ENCODE measurements at places on chromosomes 11 and 22. TPM values are rescaled to one million over a fixed set of nuclear protein-coding genes. Genes with fewer than 3 reads are reported as not detected.

DNA sequence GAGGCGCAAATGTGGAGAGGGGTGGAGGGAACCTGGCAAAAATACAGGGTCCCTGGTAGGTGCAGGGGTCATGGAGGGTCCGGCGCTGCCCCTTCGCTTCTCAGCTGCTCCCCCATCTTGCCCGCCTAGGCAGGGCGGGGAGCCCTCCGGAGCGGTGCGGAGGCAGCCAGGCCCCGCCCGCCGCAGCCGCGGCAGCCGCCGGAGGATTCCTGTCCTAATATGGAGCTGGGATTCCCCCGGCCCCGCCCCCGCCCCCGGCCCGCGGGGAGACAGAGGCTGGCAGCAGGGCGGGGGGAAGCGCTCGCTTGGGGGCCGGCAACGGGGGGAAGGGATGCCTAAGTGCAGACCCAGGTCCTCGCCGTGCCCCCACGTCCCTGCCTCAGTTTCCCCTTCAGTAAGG lies 1.0 kb upstream of the NPAS4 start:
- no peaks in the 10 kb centered on the region for H3K36me3 ChIP-seq
- no peak overlapping the region for H3K4me3 ChIP-seq
- H3K4me1 ChIP-seq, result no peaks in the 10 kb centered on the region
- peaks cover 51% of the 10 kb centered on the region for H3K27me3 ChIP-seq

The ZNF70 gene
- total RNA-seq, result 1.4 TPM

GRCh38 chr11:8019314-8020243 lies 32.4 kb downstream of the EIF3F start:
- H3K36me3 ChIP-seq, result no peaks in the 10 kb centered on the region
- no peaks in the 10 kb centered on the region for H3K4me1 ChIP-seq
- peaks cover 36% of the 10 kb centered on the region for H3K27me3 ChIP-seq
- H3K4me3 ChIP-seq, result peak overlapping the region; percentile 43
- DNase-seq, result no peak
- no peak overlapping the region for H3K27ac ChIP-seq

The HIPK3 gene
- total RNA-seq, result 60.7 TPM

The OR10AG1 gene
- total RNA-seq, result not detected

DNA sequence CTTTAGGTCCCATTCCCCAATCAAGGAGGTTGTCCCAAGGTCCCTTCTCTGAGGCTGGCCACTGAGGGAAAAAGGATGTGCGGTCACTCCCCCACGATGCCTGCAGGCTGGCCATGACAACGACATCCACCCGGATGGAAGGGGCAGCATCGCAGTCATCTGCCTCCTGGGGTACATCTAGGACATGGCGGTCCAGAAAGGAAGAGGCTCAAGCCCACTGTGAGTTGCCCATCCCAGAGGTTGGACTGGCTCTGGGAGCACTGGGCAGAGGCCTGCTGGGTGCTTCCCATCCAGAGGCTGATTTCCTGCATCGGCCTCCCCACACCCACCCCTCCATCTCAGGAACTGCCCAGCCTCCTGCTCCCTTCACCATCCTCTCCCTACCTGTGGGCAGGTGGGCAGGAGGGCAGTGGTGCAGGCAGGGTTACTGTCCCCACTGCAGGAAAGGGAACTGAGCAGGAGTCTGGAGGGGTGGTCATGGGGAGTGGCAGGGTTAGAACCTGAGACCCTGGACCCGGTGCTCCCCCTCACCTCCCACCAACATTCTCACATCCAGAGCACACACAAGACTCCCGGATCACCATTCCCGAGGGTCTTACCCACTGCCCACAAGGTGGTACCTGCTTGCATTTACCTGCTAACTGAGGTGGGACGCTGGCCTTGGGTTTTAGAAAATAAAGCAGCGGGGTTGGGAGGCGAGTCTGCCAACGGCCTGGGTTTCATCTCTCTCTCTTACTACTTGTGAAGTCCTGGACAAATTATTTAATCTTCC lies 4.4 kb downstream of the RCE1 start:
- no peak overlapping the region for H3K27ac ChIP-seq
- peaks cover 32% of the 10 kb centered on the region for H3K36me3 ChIP-seq
- no peak for DNase-seq

DNA sequence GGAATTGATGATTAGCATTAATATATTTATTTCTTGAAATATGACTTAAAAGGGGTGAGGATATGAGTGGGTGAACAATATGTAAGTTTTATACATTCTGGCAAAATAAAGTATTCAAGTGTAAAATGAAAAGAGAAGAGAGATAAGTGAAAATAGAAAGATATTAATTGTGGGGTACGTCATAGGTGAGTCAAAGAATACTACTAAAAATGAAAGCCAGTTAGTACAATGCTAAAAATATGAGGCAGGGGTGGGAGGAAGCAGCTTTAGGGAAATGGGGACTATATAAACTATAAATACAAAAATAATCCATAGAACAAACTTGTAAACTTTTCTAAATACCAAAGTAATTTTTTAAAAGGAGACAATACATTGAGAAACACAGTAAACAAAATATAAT lies 661.4 kb downstream of the CNTN5 start:
- H3K4me1 ChIP-seq, result no peaks in the 10 kb centered on the region
- no peak overlapping the region for H3K27ac ChIP-seq
- H3K36me3 ChIP-seq, result no peaks in the 10 kb centered on the region
- H3K27me3 ChIP-seq, result no peaks in the 10 kb centered on the region

The LINC01488 gene
- total RNA-seq, result not detected
